ENCODE measurements at places on chromosomes 7 and 10. TPM values are rescaled to one million over a fixed set of nuclear protein-coding genes. Genes with fewer than 3 reads are reported as not detected.

Gene LIPM
- polyA plus RNA-seq = not detected

DNA sequence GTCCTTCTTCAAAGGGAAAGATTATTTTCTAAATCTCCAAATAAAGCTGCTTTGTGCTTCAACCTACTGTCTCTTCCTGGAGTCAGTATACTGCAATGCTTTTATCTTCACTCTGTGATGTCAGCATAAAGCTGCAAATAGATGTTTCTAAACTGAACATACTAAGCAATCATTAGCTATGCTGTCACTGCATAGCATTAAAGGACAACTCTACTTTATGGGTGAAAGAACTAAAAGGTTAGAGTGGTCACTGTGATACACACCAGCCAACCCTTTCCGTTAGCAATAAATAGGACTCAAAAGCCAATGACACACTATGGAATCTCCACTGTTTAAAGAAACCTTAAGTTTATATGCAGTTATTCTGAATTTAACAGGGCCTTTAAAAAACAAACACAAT, 1.8 kb downstream of the CCDC186 start:
- DNase-seq = no peak

- DNase-seq = peak; percentile 41
These were observed 7.1 kb upstream of the ZNF117 start for GRCh38 chr7:64997927-64998391.

DNA sequence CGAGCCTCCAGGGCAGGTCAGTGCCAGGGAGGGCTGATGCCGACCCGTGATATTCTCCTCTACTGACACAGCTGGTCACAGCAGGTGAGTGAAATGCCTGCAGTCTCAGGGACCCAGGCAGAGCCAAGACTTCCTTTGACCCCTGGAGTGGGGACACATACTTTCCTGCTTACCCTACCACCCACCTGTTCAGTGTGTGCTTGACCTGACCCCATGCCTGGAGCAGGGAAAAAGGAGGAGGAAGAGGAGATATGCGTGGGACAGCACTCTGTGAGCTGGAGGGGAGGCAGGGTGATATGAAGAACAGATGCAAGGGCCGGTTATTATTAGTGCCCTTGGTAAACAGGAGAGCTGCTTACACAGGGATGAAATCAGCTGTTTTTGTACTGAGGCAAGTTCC, 40.8 kb upstream of the WIPF3 start:
- no peak for DNase-seq

- DNase-seq = no peak
These were observed 205.4 kb downstream of the FANK1 start for GRCh38 chr10:126101736-126102135.

GRCh38 chr7:128084896-128085608, 53.8 kb upstream of the LRRC4 start:
- DNase-seq = peak; percentile 65

- no peak for DNase-seq
These were observed 75.7 kb upstream of the INSYN2A start for GRCh38 chr10:127272076-127272475.

Gene TMEM213
- 0.92 TPM for polyA plus RNA-seq

DNA sequence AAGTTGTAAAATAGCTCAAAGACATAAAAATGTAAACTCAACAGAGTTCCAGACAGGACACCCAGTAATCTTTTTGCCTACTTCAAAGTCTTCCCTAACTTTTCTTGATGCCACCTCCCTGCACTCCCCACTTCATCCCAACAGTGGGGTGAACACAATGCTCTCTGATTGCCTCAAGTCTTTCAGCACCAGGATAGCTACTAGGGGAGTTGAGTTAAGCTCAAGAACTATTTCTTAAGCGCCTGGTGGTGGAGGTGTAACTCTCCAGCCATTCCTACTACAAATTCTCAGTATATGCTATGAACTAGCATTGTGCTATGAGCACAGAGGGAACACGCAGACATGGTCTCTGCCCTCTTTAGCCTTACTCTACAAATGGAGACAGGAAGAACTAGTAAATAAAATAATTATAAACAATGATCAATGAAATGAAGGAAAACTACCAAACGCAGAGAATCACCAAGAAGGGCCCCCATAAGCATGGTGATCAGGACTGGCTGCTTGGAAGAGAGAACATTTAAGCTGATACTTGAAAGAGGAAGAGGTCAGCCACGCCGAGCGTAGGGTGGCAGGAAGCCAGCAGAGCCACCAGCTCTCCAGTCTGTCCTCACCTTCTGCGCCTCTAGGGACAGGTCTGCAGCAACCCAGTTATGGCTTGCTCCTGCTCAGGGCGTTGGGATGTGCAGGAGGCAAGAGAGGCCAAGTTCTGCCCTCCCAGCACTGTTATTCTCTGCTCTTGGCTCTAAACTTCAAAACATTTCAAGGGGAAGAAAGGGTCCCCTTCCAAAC, 16.7 kb upstream of the FRA10AC1 start:
- no peak for DNase-seq
